ENCODE measurements at places on chromosomes 12 and 14.

GRCh38 chr12:11771356-11771755 lies 121.9 kb downstream of the ETV6 start:
- DNase-seq, result no peak

DNA sequence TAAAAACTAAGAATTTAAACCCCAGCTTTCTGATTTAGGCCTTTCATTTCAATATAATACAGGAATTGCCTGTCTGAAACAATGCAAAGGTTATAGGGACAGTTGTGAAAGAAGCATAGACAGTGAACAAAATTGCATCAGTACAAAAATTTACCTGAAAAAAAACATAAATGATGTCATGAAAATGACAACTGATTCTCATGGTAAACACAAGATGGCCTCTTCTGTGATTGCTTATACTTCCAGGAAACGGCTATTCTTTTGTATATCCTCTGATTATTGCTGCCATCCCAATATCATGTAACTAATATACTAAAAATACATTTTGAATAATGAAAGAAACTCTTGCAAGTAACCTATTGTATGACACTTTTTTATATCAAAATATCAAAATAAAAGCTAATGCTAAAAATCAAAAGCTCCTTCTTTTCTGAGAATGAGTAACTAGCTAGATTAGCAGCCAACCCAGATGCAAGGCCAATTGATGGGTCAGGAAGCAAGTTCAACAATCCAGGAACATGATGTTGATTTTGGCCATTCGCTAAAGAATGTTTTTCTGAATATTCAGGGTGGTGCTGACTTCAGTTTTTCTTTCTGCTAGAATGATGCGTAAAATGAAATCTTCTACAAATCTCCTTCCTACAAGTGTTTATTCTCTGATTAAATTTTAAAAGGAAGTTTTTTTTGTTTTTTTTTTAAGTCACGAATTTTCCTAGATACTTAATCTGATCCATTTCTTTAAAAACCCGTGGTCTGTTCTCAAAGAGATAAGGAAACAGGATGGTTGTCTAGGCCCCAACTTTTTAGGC lies 83.6 kb downstream of the ALX1 start:
- no peak for DNase-seq

- no peak for DNase-seq
These were observed 11.8 kb downstream of the TMEM179 start for GRCh38 chr14:104592785-104593184.

GRCh38 chr12:106955377-106956047 lies at the start of gene TMEM263:
TMEM263 (plus strand) TSS chr12:106955907; CDS start chr12:106967117, 11,210 bp downstream.
- DNase-seq, result peak; percentile 92

- no peak for DNase-seq
These were observed 161.6 kb upstream of the HIF1A start for GRCh38 chr14:61533513-61534255.

DNA sequence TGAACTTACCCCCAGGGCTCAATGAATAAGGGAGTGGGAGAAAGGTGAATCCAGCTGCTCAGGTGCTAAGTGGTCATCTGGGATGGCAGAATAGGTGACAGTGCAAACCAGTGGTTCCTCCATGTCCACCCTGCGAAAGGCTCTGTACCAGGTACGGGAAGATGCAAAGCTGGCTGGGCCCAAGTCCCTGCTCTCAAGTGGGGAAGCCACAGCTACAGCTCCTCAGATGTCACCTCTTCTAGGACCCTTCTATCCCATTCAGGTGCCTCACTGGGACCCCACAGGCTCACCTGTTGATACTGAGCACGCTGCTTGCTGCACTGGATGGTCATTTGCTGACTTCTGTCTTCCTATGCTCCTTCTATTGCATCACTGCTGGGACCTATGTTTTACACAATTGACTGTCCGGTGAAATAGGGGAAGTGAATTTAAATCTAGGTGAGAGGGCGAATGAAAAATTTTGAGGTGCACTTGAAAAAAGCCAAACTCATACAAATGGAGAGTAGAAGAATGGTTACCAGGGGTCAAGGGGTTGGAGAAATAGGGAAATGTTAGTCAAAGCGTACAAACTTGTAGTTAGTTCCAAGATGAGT lies 20.3 kb upstream of the PPP4R4 start:
- no peak for DNase-seq

DNA sequence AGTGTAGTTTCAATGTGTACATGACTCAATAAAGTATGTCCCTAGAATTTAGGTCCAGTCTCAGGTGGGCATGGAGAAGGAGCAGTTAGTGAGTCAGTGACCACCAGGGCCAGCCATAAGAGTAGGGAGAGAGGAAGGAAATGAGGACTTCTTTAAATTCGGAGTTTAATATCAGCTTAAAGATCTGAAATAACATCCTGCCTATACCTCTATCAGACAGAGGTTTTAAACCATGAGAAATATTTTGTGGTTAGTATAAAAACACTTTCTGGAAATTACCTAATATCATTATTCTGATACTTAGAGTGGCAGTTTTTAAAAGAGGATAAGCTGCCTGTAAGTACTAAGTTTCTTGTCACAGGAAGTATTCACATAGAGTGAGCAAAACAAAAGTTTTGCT lies 61.7 kb upstream of the ST8SIA1 start:
- DNase-seq, result no peak

DNA sequence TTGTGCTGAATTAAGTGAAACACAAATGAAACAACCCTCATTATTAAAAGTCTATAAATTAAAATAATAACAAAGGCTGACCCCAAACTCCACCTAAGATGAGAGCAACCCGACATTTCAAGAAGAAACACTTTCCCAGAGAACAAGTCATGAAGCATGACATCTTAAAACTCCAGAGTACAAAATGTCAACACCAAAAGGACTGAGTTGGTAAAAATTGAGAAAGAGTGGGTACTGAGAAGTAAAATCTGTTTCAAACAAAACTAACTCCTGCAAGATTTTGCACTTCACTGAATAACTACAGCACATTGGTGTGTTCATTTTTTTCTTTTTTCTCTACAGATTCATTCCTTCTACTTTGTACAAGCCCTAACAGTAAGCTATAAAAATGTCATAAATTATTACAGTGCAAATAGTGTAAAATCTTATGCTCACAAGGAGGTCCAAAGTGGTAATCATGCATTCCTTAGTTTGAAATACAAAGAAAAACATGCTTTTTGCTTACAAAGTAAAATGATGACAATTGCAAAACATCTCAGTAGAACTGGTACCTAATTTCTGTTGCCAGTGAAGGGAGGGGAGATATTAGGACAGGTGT lies 31.8 kb downstream of the SLC35F4 start:
- DNase-seq, result no peak

- DNase-seq, result no peak
These were observed 341.0 kb upstream of the RGS6 start for GRCh38 chr14:71591231-71591630.

- no peak for DNase-seq
These were observed 117.7 kb upstream of the NCOR2 start for GRCh38 chr12:124684971-124685688.

GRCh38 chr14:36087411-36087810 lies 89.1 kb downstream of the PTCSC3 start:
- DNase-seq, result no peak

- no peak for DNase-seq
These were observed 121.5 kb downstream of the CALM1 start for GRCh38 chr14:90518069-90518940.

GRCh38 chr12:22037947-22038346 lies 8.1 kb upstream of the CMAS start:
- no peak for DNase-seq

DNA sequence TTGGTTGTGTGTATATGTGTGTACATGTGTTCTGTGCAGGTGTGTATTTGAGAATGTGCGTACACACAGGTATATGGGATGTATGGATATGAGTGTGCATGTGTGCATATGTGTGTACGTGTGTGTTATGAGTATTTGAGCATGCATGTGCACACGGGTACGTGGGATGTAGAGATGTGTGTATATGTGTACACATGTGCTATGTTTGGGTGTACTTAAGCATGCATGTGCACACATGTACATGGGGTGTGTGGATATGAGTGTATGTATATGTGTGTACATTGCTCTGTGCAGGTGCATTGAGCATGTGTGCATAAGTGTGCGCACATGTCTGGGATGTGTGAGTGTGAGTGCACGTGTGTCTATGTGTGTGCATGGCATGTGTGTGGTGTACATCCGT lies 34.3 kb upstream of the SFSWAP start:
- no peak for DNase-seq

DNA sequence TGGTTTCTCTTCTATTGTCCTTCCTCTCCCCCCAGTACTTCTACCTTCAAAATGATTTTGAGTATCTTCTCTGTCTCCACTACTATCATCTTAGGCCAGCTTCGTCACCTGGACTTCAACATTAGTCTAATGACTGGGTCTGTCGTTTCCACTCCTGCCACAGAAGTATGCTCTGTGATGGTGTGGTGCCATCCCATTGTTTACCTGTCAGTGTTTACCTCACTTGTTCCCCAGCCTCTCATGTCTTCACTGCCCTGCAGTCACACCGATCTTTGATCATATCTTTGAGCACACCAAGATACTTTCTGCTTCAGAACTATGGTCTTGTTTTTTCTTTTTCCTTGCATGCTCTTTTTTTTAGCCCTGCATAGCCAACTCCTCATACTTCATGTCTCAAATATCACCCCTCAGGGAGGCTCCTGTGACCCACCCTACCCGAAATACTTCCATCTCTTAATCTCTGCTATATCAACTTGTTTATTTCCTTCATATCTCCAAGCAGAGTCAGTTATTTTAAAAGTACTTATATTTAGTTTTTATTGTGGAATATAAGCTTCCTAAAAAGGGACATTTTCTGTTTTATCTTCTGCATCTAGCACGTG lies 60.4 kb downstream of the ANO6 start:
- no peak for DNase-seq

GRCh38 chr12:41527534-41528116 lies 339.5 kb downstream of the PDZRN4 start:
- DNase-seq, result no peak

DNA sequence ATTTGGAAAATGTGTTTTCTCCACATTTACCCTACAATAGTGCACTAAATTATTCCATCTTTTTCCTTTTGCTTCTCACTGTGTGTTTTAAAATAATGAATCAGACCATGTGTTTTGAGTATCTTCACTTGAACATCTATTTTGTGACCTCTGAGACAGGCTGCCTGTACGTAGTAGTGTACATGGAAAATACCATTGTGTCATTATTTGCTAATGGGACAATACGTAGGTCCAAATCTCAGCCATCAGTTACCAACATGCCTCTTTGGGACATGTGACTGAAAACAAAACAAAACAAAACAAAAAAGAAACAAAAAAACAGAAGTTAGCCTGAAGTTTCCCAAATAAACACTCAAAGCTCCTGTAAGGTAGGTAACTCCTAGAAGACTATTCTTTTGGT lies 7.1 kb upstream of the MYF6 start:
- DNase-seq, result no peak

DNA sequence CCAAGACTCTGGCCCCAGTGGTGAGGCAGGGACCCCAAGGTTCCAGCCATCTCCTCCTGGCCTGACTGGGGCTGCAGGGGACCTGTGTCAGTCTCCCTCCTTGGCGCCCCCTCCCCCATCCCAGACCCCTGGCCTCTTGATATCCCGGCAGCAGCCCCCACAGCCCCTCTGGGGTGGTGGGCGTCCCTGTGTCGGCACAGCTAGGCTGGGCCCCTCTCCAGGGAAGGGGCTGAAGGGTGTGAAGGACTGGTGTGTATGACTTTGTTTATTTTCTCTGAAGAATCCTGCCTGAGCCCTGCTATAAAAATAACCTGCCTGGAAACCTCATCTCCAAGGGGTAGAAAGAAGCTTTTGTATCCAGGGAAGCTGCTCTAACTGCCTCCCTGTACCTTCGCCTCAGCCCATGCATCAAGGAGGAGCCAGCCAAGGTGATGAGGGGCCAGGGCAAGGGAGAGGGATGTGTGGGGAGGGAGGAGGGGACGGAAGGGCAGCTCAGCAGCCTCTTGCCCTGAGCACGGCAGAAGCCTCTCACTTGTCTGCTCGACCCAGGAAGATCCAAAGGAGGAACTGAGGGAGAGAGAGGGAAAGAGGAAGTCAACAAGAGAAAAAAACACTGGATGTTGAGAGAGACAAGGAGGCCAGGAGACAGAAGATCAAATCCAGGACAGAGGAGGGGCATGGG lies 25.4 kb upstream of the COL2A1 start:
- DNase-seq, result no peak

- DNase-seq, result no peak
These were observed 22.8 kb downstream of the TPCN1 start for GRCh38 chr12:113244047-113244460.

- DNase-seq, result no peak
These were observed 25.7 kb downstream of the KIF26A start for GRCh38 chr14:104164041-104164440.

GRCh38 chr12:132604151-132604618 lies 6.2 kb downstream of the LRCOL1 start:
- DNase-seq, result no peak

DNA sequence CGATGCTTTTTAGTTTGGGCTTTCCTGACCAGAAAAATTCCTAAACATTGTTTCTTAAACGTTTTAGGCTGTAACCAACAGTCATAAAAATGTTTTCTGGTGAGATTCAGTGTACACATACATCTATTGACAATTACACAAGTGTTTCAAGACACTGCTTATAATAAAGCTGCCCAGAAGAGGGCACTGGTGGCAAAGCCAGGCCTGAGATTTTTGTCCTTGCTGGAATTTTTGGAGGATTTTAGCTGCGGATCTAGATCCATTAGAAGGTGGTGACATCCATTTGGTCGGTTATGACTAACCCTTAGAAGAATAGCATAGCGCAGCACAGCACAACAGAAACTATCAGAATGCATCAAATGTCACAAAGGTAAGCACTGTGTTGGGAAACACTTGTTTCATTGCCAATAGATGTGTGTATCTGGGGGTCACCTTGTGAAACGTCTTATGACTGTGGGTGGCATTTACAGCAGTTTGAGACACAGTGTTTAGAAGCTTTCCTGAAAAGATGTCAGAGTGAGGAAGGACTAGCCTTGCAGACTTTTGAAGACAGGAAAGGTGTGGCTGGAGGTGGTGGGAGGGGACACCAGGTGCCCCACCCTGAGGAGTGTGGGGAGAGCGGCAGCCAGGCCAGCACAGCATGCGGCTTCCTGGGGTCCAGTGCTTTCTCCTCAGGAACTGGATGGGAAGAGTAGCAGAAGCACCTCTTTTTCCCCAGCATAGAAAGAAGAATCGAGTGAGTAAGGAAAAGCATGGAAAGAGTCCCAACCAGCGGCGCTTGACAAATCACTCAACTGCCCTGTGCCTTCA lies 54.7 kb upstream of the FKBP4 start:
- no peak for DNase-seq

- DNase-seq, result no peak
These were observed 3.4 kb downstream of the ACVRL1 start for GRCh38 chr12:51910691-51911090.

DNA sequence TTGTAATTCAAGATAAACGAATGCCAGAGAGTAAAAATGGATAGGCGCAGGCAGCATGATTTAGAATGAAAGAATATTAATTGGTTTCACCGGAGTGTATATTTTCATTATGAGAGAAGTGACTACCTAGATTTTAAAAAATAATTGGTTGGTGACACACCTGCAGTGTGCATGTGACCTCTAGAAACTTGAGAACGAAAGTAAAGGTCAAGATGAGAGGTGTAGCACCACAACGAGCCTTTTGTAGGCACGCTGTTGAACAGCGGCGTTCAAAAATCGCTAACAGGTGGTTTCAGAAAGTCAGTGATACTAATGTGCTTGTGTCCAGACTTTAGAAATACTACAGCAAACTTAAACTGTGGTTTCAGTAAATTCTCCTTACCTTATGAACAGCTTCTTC lies 123.8 kb downstream of the NPAS3 start:
- DNase-seq, result no peak

GRCh38 chr14:55129086-55129427 lies at the start of gene LGALS3:
LGALS3 (plus strand) TSS chr14:55129252; CDS start chr14:55137374, 8,122 bp downstream.
- DNase-seq, result no peak
